Stimulated activated CD4-positive, alpha-beta T cell treated with anti-CD3 and anti-CD28 coated beads, Interleukin-1b, Interleukin-23, amount 100 ng/mL, for 24 hours (primary cell): ENCODE measurements at places on chromosomes 12 and 14.

GRCh38 chr14:73753887-73754795 is 40.0 kb upstream of the PNMA1 start:
- DNase-seq = no peak

DNA sequence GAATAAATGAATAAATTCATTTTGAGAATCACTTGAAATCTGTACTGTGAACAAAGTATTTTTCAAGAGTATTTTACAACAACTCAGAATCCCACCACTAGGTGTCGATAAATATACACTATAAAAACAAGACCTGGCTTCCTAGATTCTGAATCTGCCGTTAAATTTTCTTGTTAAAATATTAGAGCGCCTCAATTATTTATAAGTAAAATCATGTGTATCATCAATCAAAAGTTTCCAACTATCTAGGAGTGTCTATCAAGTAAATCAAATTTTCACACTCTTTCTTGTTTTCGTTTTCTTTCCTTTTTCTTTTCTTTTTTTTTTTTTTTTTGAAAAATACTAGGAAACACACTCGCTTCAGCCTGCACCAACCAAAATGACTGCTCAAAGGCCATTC is 179.2 kb upstream of the DCN start:
- DNase-seq = no peak

DNA sequence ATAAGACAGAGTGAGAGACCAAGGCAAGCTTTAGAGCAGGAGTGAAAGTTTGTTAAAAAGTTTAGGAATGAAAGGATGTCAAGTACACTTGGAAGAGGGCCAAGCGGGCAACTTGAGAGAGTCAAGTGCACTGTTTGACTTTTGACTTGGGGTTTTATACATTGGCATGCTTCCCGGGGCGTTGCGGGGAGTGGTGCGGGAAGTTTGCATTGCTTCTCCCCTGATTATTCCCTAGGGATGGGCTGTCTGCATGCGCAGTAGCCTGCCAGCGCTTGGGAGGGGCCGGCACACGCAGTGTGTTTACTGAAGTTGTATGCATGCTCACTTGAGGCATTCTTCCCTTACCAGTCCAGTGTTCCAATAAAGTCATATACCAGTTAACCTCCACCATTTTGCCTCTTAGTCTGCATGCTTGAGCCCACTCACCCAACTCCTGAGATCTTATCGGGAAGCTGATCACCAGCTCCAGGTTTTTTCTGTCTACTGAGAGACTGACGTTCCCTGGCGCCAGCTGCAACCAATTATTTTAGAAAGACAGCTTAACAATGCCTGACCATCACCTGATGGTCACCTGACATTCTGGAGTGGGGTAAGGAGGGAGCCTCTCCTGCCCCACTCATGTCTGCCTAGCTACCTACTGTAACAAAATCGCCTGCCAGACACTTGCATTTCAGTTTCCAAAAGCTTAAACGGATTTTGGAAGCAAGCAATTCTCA is 53.2 kb downstream of the DACT1 start:
- DNase-seq = no peak

DNA sequence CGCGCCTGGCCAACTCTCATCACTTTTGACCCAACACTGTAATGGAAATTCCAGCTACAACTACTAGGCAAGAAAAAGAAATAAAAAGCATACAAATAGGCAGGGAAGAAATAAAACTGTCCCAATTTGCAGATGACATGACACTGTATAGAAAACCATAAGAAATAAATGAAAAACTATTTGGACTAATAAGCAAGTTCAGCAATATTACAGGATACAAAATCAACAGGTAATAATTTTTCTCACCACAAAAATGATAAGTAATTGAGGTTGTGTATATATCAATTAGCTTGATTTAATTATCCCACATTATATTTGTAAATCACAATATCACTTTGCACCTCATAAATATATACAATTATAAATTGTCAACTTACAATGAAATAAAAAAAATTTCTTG is 41.9 kb upstream of the OASL start:
- DNase-seq = no peak

DNA sequence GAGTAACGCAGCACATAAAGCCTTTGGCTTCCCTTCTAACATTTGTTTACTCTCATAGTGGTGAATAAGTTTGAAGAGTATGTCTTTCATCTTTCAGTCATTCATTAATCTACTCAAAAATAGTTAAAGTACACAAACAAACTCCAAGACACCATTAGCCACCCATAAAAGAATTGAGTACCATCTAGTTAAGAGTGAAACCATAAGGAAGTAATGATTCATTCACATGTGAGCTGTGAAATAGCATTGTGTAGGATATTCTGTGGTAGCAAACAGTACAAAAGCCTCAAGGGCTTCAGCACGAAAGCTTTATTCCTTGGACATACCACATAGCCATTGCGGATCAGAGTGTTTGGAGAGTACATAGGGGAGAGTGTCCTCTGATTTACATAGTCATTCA is 13.9 kb downstream of the SYT1 start:
- no peak for DNase-seq

GRCh38 chr12:3272958-3273357 is 195.8 kb downstream of the TSPAN9 start:
- no peak for DNase-seq

- DNase-seq = no peak
Observed at GRCh38 chr14:89702073-89702875, 252.3 kb downstream of the EFCAB11 start.

DNA sequence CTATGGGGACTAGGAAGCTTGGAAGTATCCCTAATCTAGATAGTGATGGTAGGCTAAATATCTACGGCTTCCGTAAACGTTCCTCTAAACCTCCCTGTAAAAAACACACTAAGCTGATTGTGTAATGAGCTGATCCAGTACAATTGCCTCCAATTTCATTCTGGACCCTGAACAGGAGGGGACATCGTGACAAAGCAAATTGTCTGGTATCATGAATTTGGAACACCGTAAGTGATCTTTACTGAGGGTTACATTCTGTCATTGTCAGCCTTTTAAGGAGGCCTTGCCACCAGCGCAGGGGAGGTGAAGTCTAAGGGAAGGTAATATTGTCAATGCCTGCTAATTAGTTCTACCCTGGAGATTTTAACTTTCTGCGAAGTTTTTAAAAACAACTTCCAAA is 487 bp upstream of the MGST1 start:
- DNase-seq = no peak

- no peak for DNase-seq
Observed at GRCh38 chr12:115922952-115923564, 354.4 kb downstream of the MED13L start.

GRCh38 chr12:47102406-47102805 is 22.6 kb upstream of the AMIGO2 start:
- DNase-seq = no peak

DNA sequence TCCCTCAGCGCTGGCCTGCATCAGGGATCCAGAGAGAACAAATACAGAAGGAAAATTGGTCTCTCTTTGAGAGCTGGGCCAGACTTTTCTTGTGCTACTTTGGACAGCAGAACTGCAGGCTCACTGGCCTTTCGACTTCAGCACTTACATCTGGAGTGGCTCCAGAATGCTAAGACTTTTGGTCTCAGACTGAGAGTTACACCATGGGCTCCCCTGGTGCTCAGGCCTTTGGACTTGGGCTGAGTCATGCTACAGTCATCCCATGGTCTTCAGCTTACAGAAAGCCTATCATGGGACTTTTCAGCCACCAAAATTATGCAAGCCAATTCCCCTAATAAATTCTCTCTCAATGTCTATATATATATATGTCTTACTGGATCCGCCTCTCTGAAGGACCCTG is 9.0 kb upstream of the CD163 start:
- DNase-seq = no peak

GRCh38 chr12:107655281-107656065 is 30.1 kb upstream of the PWP1 start:
- no peak for DNase-seq

DNA sequence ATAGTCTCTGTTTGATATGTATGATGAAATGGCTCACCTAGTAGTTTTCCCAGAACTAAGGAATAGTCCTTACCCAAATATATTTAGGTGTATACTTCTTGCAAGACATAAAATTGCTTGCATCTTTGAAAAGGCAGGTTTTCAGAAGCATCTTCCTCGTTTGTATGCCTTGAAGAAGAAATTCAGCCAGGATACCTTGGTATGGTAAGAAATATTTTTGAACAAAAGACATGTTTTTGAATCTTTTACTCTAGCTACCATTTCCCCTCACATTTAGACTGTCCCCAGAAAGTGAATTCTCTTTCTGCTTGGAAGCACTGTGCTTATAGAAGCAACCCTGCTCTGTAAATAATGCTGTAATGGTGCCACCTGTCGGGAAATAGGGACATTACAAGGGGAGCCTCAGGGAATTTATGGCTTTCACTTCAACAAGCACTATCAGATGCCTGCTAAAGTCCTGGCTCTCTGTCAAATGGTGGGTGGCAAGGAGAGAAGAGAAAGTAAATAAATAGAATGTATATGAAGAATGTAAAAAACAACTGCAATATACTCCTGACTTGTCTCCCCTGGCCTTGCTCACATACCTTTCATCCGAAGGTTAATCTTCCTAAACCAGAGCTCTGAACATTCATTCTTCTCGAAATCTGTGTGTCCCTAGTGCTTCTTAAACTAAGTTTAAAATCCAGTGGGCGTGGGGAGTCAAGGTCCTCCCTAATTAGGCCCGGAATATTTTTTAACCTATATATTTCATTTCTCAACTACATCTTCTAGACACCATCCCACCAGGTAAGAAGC is 6.1 kb downstream of the CCDC184 start:
- DNase-seq = peak; percentile 55

GRCh38 chr14:56902385-56902784 is 92.1 kb upstream of the OTX2 start:
- no peak for DNase-seq

- DNase-seq = no peak
Observed at GRCh38 chr14:40394634-40395340, 962.6 kb upstream of the FBXO33 start.

- DNase-seq = peak; percentile 49
Observed at GRCh38 chr14:105203057-105203531, 22.0 kb upstream of the NUDT14 start.

- DNase-seq = no peak
Observed at GRCh38 chr12:1529228-1529861, 65.0 kb downstream of the FBXL14 start.

GRCh38 chr12:71240946-71241345 is 83.1 kb upstream of the TSPAN8 start:
- DNase-seq = no peak

- no peak for DNase-seq
Observed at GRCh38 chr12:95605875-95606274, 54.6 kb upstream of the USP44 start.

GRCh38 chr12:50061946-50062686 is 4.7 kb downstream of the ASIC1 start:
- DNase-seq = no peak

DNA sequence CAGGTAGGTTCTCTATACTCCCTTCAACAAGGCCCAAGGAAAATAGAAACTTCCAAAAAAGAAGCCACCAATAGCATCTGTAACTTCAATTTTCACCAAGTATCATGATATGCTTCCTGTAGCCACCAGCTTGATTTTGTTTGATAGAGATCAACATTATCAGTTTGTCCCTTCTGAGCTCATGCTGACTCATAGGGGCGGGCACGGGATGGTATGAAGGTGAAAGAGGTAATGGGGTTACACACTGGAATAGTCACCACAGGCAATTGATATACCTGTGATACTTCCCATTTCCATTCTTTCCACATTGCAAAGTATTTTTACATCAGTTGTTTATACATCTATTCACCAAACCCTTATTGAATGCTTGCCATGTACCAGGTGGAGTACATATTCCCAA is 134.1 kb downstream of the KCNA5 start:
- no peak for DNase-seq
